NCI-H1092 treated with DMSO at 0.1 percent for 48 hours (cell line): ENCODE measurements at places on chromosomes 5 and 9.
A peak's percentile ranks its signal among the peaks of the same experiment; 100 is the strongest.

GRCh38 chr9:130171226-130172148 is 717 bp upstream of the NCS1 start:
- no peak for DNase-seq

DNA sequence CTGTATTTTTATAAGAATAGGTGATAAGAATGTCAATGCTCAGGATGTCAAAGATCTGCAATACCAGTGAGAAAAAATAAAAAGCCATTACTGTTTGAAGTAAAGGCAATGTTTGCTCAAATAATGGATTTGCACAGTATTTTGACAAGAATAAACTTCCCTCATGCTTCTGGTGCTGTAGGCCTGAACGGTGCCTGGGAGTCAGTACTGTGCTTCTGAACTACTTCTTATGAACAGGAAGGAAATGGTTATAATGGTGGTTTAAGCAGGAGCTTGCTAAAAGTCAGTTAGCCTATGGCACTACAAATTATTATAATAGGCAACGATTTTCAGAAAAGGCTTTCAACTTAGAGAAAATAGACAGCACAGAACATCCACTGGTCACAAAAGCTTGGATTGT is 548.3 kb upstream of the CDH18 start:
- no peak for DNase-seq

GRCh38 chr5:118479285-118479684 is 509.1 kb downstream of the DTWD2 start:
- DNase-seq, result no peak

GRCh38 chr5:38317868-38318267 is 59.5 kb downstream of the EGFLAM start:
- DNase-seq, result no peak

GRCh38 chr5:55441107-55441771 is 93.5 kb downstream of the PLPP1 start:
- no peak for DNase-seq

DNA sequence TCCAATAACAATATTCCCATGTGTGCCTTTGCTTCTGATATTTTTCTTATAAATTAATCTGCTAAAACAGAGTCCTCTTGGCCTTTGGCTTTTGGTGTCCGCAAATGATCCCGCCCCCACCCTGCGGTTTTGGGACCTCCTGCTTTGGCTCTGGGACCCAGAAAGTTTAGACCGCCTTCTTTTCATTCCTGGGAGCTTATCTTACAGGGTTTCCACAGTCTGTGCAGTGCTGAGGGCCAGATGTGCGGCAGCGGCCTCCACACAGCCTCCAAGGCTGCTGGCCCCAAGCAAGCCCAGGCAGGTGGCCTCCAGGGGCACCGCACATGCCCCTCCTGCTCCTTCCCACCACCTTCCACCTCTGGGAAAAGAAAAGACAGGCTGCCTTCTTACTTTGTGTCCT is 191.5 kb downstream of the ERCC6L2 start:
- DNase-seq, result no peak

- DNase-seq, result no peak
Measured at GRCh38 chr5:43773478-43773844, 170.5 kb downstream of the NNT start.

- DNase-seq, result no peak
Measured at GRCh38 chr9:78777747-78778146, 480.8 kb downstream of the PSAT1 start.

- no peak for DNase-seq
Measured at GRCh38 chr9:81984928-81985327, 3.6 kb upstream of the SPATA31D1 start.

GRCh38 chr5:82290005-82290404 is 11.9 kb upstream of the RPS23 start:
- DNase-seq, result no peak

DNA sequence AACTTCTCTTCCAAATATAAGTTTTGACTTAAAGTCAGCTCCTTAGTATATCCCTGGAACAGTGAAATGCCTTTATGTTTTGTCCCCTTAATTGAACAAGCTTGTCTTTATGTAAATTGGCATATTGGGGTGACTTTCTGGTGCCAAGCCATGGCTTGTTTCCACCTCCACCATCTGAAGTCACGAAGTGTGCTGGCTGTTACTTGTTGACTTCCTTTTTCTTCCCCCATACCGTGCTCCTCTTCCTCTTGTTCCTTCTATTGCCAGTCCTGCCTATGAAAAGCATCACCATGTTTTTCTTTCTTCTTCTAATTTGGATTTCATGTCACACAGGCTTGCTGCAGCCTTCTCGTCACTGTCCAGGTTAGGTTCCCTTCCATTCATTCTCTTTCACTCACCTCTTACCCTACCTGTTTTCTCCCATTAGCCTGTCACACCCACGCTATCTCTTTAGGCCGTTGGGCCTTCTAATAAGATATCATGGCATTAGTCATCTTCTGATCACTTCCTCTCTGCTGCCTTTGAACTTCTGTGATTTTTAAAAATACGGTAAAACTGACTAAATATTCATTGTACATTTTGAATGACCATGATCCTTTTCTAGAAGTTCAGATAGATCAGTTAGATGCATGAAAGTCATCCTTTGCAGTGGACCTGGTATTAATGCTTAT is 48.1 kb downstream of the IQGAP2 start:
- DNase-seq, result no peak

- DNase-seq, result no peak
Measured at GRCh38 chr5:57736716-57737115, 254.1 kb upstream of the ACTBL2 start.

GRCh38 chr5:117488976-117489500 is 914.4 kb upstream of the SEMA6A start:
- DNase-seq, result peak; percentile 93

- DNase-seq, result no peak
Measured at GRCh38 chr5:149420545-149421371, 41.7 kb upstream of the IL17B start.

- DNase-seq, result no peak
Measured at GRCh38 chr5:37881359-37881758, 41.5 kb upstream of the GDNF start.

DNA sequence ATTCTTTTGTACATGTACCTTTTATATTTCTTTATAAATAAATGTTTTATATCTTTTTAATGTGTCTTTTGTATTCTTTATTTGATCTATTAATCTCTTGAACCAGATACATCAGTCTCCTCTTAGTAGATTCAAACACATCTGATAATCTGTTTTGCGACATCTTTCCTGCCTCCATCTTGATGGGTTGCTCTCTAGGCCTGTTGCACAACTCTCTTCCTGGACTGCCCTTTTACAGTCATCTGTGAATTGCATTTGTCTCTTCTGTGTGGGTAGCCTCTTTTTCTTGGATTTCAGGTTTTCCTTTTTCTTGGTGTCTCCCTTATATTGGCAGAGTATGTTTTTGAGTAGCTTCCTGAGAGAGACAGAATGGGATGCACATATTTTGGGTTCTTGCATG is 6.2 kb downstream of the ZFYVE16 start:
- no peak for DNase-seq

GRCh38 chr5:159049844-159050315 is 49.8 kb downstream of the EBF1 start:
- DNase-seq, result no peak

- peak; percentile 78 for DNase-seq
Measured at GRCh38 chr9:104856413-104856941, 71.5 kb downstream of the ABCA1 start.

GRCh38 chr9:17052626-17053025 is 82.2 kb upstream of the CNTLN start:
- DNase-seq, result no peak
